ENCODE measurements at places on chromosomes 12 and 14.

DNA sequence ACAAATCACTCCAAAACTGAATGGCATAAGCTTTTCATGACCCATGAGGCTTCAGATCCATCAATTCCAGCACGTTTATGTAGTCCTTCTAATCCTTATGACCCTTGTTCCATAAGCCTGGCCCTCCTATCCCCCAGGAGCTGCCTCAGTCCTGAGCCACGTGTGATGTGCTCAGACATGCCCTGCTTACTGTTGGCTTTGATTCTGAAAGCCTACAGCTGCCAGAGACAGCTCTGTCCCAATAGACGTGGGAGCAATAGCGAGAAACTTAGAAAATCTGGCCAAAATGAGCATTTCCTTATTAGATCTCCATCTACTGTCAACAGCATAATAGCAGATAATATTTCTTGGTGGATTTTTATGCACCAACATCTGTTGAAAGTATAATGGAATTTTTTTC, 33.2 kb downstream of the DUSP6 start:
- no peak overlapping the region for H3K27ac ChIP-seq
- peaks cover 3% of the 10 kb centered on the region for H3K4me1 ChIP-seq
- H3K36me3 ChIP-seq: no peaks in the 10 kb centered on the region
- H3K4me3 ChIP-seq: no peak overlapping the region

GRCh38 chr14:101862177-101862576, 100.7 kb downstream of the PPP2R5C start:
- no peaks in the 10 kb centered on the region for H3K27me3 ChIP-seq
- no peak for DNase-seq
- no peak overlapping the region for H3K4me3 ChIP-seq
- H3K27ac ChIP-seq: no peak overlapping the region
- H3K36me3 ChIP-seq: no peaks in the 10 kb centered on the region
- peaks cover 23% of the 10 kb centered on the region for H3K4me1 ChIP-seq

GRCh38 chr12:15556411-15557102, 232.6 kb downstream of the EPS8 start:
- DNase-seq: no peak
- H3K36me3 ChIP-seq: no peaks in the 10 kb centered on the region
- no peak overlapping the region for H3K4me3 ChIP-seq

GRCh38 chr14:104788161-104788818, 7.3 kb downstream of the AKT1 start:
- H3K4me1 ChIP-seq: peaks cover 41% of the 10 kb centered on the region
- H3K4me3 ChIP-seq: no peak overlapping the region
- no peak for DNase-seq
- no peaks in the 10 kb centered on the region for H3K36me3 ChIP-seq

GRCh38 chr12:27619308-27619707, 76.9 kb upstream of the REP15 start:
- H3K36me3 ChIP-seq: no peaks in the 10 kb centered on the region
- no peak overlapping the region for H3K4me3 ChIP-seq
- no peaks in the 10 kb centered on the region for H3K27me3 ChIP-seq
- H3K27ac ChIP-seq: peak overlapping the region; percentile 38

- DNase-seq: peak; percentile 89
- no peaks in the 10 kb centered on the region for H3K27me3 ChIP-seq
- H3K27ac ChIP-seq: peak overlapping the region; percentile 98
- no peak overlapping the region for H3K4me3 ChIP-seq
- H3K4me1 ChIP-seq: peaks cover 40% of the 10 kb centered on the region
- H3K36me3 ChIP-seq: no peaks in the 10 kb centered on the region
These were observed 20.3 kb downstream of the RHOF start for GRCh38 chr12:121773011-121773777.

GRCh38 chr12:73180734-73181133, 908.6 kb downstream of the TRHDE start:
- DNase-seq: no peak
- no peak overlapping the region for H3K4me3 ChIP-seq
- H3K27me3 ChIP-seq: no peaks in the 10 kb centered on the region

DNA sequence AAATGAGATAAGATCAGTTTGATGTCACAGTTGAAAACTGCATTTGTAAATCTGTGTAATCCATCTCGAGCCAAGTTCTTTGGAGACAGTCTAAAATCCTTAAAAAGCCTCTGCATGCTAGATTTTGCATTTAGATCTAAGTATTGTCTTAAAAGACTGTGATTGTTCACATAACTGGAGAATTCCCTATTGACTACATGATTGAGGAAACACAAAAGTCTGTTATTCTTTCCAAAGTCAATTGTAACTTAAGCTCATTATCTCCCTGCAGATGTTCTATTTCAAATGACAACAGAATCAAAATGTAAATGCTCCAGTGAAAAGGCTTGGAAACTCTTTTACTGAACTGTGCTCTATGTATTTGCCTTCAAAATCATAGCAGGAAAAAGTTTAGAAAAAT, 77.8 kb downstream of the MYF5 start:
- no peaks in the 10 kb centered on the region for H3K4me1 ChIP-seq
- H3K36me3 ChIP-seq: no peaks in the 10 kb centered on the region
- no peak for DNase-seq
- H3K27ac ChIP-seq: no peak overlapping the region

GRCh38 chr12:82174936-82175335, 183.3 kb downstream of the CCDC59 start:
- no peak for DNase-seq
- no peak overlapping the region for H3K4me3 ChIP-seq
- no peaks in the 10 kb centered on the region for H3K36me3 ChIP-seq
- H3K4me1 ChIP-seq: no peaks in the 10 kb centered on the region

GRCh38 chr14:47526591-47527244, 148.7 kb downstream of the MDGA2 start:
- H3K27me3 ChIP-seq: no peaks in the 10 kb centered on the region
- H3K4me3 ChIP-seq: no peak overlapping the region
- no peaks in the 10 kb centered on the region for H3K4me1 ChIP-seq
- H3K27ac ChIP-seq: no peak overlapping the region
- no peak for DNase-seq
- H3K36me3 ChIP-seq: no peaks in the 10 kb centered on the region

DNA sequence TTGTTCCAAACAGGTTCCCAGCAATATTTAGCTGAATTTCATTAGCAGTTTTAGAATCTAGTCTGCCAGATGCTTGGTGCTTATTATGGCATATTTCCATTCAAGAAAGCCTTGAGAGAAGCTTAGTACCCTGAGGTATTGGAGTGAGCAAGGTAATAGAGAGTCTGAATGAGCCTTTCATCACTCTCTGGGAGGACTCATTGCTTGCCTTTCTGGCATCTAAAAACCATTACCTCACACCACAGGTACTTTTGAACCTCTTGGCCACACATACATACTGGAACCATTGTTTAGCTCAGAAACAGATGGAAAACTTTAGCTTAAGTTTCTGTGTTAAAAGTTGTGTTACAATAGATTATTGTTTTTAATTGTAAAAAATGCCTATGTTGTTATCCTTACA, 27.4 kb upstream of the KCNH3 start:
- DNase-seq: no peak
- H3K27ac ChIP-seq: no peak overlapping the region
- H3K4me1 ChIP-seq: peaks cover 15% of the 10 kb centered on the region
- no peak overlapping the region for H3K4me3 ChIP-seq
- H3K27me3 ChIP-seq: no peaks in the 10 kb centered on the region

GRCh38 chr14:75718199-75718598, 57.2 kb downstream of the TTLL5 start:
- H3K27me3 ChIP-seq: no peaks in the 10 kb centered on the region
- no peak overlapping the region for H3K4me3 ChIP-seq
- no peak overlapping the region for H3K27ac ChIP-seq

- H3K36me3 ChIP-seq: peaks cover 15% of the 10 kb centered on the region
- no peak overlapping the region for H3K27ac ChIP-seq
These were observed 11.9 kb downstream of the SDS start for GRCh38 chr12:113391650-113392337.

GRCh38 chr12:10249690-10250455, 37.2 kb downstream of the GABARAPL1 start:
- H3K4me3 ChIP-seq: no peak overlapping the region
- H3K4me1 ChIP-seq: no peaks in the 10 kb centered on the region
- H3K36me3 ChIP-seq: no peaks in the 10 kb centered on the region

DNA sequence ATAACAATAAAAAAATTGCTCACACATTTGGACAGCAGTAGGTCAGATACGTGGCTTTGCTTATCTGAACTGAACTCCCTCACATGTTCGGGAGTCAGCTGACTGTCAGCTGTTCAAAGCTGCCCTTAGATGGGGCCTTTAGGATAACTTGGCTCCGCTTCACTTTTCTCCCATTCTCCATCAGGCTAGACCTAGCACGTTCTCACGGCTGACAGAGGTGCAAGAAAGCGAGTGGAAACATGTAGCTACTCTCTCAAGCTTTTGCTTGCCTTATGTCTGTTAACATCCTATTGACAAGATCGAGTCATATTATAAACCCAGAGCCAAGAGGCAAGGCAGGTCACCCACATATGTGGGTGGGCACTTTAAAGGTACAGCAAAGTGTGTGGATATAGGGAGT, 112.0 kb upstream of the PDZRN4 start:
- no peaks in the 10 kb centered on the region for H3K36me3 ChIP-seq
- no peak overlapping the region for H3K27ac ChIP-seq
- H3K27me3 ChIP-seq: no peaks in the 10 kb centered on the region

- H3K36me3 ChIP-seq: no peaks in the 10 kb centered on the region
- H3K27me3 ChIP-seq: no peaks in the 10 kb centered on the region
- peaks cover 11% of the 10 kb centered on the region for H3K4me1 ChIP-seq
- H3K27ac ChIP-seq: no peak overlapping the region
- no peak for DNase-seq
These were observed 18.9 kb downstream of the LEMD3 start for GRCh38 chr12:65188179-65188701.

- H3K27me3 ChIP-seq: no peaks in the 10 kb centered on the region
- no peak for DNase-seq
- no peak overlapping the region for H3K4me3 ChIP-seq
These were observed 20.4 kb downstream of the AKAP3 start for GRCh38 chr12:4628406-4628805.

DNA sequence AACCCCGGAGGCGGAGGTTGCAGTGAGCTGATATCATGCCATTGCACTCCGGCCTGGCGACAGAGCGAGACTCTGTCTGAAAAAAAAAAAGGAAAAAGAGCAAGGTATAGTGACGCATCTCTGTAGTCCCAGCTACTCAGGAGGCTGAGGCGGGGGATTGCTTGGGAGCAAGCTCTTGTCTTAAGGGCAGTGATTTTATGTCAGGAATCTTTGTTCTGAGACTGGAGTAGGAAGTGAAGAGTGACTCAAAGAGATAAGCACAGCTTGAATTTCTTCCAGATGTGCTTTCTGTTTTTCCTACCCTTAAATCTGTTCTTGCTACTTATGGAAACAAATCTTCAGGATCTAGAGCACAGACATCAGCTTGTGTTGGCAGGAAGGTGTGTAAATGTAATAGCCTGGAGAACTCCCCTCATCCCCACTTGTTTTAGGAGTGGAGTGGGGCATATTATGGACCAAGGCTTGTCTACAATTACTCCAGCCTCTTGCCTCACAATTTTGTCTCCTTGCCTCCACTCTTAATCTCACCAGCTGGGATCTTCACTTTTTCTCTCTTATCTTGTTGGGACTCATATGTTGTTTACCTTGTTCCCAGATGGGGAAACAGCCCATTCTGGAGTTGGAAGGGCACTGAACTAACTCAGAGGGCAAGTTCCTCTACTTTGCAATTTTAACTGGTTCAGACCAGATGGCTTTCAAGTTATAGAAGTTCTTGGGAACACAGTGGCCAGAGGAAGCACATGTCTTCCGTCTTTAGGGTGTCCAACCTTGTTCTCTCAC, 7.5 kb downstream of the TMED2 start:
- no peak for DNase-seq
- peaks cover 75% of the 10 kb centered on the region for H3K36me3 ChIP-seq
- no peak overlapping the region for H3K27ac ChIP-seq
- no peaks in the 10 kb centered on the region for H3K4me1 ChIP-seq

- H3K27ac ChIP-seq: no peak within 1 kb of the TSS
- no peaks in the 10 kb centered on the region for H3K36me3 ChIP-seq
- DNase-seq: no peak
- peaks cover 2% of the 10 kb centered on the region for H3K4me1 ChIP-seq
These were observed at the start of gene RNASE8 for GRCh38 chr14:21057803-21058675. Gene RNASE8, plus strand, starts transcription at chr14:21057822. Its CDS starts 71 bp downstream, at chr14:21057893.

- H3K27me3 ChIP-seq: no peaks in the 10 kb centered on the region
- peak overlapping the region; percentile 37 for H3K27ac ChIP-seq
- no peak for DNase-seq
These were observed 16.7 kb downstream of the STK38L start for GRCh38 chr12:27260746-27261145.

DNA sequence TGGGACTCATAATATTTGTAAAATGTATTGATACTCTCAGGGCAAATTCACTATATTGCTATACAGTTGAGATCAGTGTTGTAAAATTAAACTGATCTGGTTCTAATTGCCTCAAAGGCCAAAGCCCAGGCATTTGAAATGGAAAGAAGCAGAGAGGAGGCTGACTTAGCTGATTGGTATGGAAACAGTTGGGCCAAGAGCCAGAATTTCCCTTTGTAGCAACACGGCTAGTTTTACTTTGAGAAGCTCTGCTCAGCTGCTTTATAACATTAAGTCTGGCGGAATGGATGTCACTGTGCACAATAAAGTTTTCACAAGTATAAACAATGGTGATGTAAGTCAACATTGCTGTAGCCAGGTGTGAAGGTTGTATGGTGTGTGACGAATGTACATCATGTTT, 186.4 kb downstream of the MSRB3 start:
- peak; percentile 6 for DNase-seq
- H3K27ac ChIP-seq: no peak overlapping the region
- no peaks in the 10 kb centered on the region for H3K27me3 ChIP-seq
- no peak overlapping the region for H3K4me3 ChIP-seq
- no peaks in the 10 kb centered on the region for H3K36me3 ChIP-seq
- no peaks in the 10 kb centered on the region for H3K4me1 ChIP-seq

- no peaks in the 10 kb centered on the region for H3K4me1 ChIP-seq
- no peaks in the 10 kb centered on the region for H3K36me3 ChIP-seq
- H3K4me3 ChIP-seq: no peak overlapping the region
- DNase-seq: no peak
- no peak overlapping the region for H3K27ac ChIP-seq
- H3K27me3 ChIP-seq: no peaks in the 10 kb centered on the region
These were observed 42.3 kb upstream of the GLIPR1 start for GRCh38 chr12:75438059-75438754.

DNA sequence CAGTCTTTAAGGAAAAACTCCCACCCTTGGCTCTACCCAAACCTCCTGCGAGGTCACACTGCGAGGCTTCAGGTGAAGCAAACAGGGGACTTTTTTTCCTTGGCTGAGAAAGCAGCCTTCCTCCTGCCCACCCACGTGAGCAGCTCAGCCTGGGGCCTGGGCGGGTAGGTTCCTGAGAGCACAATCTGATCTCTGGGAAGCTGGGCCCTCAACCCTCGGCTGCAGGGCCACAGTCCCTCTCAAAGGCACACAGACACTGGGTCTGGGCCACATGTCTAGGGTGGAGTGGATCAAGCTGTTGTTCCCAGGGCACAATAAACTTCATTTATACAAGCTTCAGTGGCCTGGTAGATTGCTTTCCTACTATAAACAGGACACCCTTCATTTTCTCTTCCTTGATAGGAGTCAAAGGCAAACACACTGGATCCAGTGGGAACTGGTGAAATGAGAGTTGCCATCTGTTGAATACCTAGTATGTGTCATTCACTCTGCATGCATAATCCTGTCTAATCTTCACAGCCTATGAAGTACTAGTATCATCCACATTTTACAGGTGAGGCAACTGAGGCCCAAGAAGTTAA, 41.3 kb upstream of the PNMA1 start:
- no peaks in the 10 kb centered on the region for H3K27me3 ChIP-seq
- H3K4me1 ChIP-seq: peaks cover 79% of the 10 kb centered on the region
- no peak overlapping the region for H3K4me3 ChIP-seq

GRCh38 chr12:112239020-112239419, 113.7 kb downstream of the TRAFD1 start:
- peaks cover 35% of the 10 kb centered on the region for H3K4me1 ChIP-seq
- DNase-seq: peak; percentile 62
- H3K27me3 ChIP-seq: no peaks in the 10 kb centered on the region
- peak overlapping the region; percentile 42 for H3K27ac ChIP-seq
- H3K36me3 ChIP-seq: peaks cover 23% of the 10 kb centered on the region
- H3K4me3 ChIP-seq: no peak overlapping the region

All from thyroid gland (tissue), 4 donors.